ENCODE measurements at places on chromosomes 7 and 10. TPM values are rescaled to one million over a fixed set of nuclear protein-coding genes. Genes with fewer than 3 reads are reported as not detected.
A peak's percentile ranks its signal among the peaks of the same experiment; 100 is the strongest.

DNA sequence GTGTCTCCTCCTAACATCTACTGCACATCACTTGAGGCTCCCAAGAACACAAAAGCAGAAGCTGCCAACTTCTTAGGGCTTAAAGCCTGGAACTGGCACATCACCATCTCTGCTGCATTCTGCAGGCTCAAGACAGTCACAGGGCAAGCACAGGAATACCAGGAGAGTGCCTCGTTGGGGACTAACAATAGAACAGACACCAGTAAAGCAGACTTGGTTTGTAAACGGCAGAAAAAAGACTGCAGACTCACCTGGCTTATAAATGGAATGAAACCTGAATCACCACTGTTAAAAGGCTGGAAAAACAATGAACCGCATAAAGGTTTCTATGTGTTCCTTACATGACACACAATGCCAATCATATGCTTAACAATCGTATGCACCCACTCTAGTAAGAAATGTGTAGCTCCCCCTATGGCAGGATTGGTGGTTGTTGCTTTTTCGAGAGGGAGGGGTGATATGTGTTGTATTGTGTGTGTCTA is 12.8 kb downstream of the RHEB start:
- no peak overlapping the region for H3K27ac ChIP-seq
- peaks cover 9% of the 10 kb centered on the region for H3K4me1 ChIP-seq
- DNase-seq = no peak

Gene PPP1R17
- not detected for total RNA-seq

DNA sequence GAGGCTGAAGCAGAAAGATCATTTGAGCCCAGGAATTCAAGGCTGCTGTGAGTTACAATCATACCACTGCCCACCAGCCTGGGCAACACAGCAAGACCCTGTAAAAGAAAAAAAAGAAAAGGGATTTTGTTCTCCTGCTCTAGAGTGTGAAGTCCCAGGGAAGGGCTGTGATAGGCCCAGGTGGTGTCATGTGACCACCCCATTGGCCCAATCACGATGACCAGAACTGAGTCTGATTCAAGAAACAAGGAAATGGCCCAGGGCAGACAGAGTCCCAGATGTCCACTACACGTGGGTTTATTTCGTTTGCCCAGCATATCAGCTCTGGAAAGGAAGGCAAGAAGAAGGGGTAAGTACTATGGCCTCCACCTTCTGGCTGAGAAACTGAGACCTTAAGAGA is 81.3 kb upstream of the CUX1 start:
- no peak overlapping the region for H3K27ac ChIP-seq
- no peaks in the 10 kb centered on the region for H3K36me3 ChIP-seq
- peak; percentile 6 for DNase-seq
- H3K4me3 ChIP-seq = no peak overlapping the region

Gene DAGLB
- total RNA-seq = 22.6 TPM

GRCh38 chr7:128799451-128799850 is 7.7 kb downstream of the CCDC136 start:
- H3K27ac ChIP-seq = no peak overlapping the region
- H3K4me3 ChIP-seq = no peak overlapping the region
- H3K27me3 ChIP-seq = no peaks in the 10 kb centered on the region
- no peak for DNase-seq
- no peaks in the 10 kb centered on the region for H3K4me1 ChIP-seq

Gene BCL7B
- total RNA-seq = 20.0 TPM

- no peak overlapping the region for H3K4me3 ChIP-seq
- no peaks in the 10 kb centered on the region for H3K36me3 ChIP-seq
- peaks cover under 1% of the 10 kb centered on the region for H3K27me3 ChIP-seq
- no peak overlapping the region for H3K27ac ChIP-seq
These were observed 41.8 kb upstream of the HERPUD2 start for GRCh38 chr7:35736725-35737124.

DNA sequence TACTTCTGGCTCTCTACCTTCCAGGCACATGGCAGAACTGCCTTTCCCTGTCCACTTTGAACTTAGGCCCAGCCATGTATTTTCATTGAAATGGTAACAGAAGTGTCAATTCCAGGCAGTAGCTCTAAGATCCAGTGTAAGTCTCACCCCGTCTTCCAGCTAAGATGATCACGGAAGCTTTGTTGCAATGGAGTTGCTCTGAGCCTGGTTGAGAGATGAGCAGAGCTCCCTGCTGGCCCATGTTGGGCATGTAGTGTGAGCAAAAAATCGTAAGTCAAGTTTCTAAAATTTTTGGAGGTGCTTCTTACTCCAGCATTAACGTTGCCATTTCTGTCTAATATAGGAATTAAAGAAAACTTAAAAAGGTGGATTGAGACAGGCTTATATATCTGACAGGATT is 274.4 kb downstream of the IPMK start:
- no peaks in the 10 kb centered on the region for H3K36me3 ChIP-seq
- no peak for DNase-seq
- H3K27ac ChIP-seq = no peak overlapping the region
- no peaks in the 10 kb centered on the region for H3K27me3 ChIP-seq
- H3K4me3 ChIP-seq = no peak overlapping the region

All from fibroblast of lung (primary cell).